Activated T-helper 2 cell treated with anti-CD3 and anti-CD28 coated beads, Interferon-gamma antibody, Interleukin-2, Interleukin-4, amounts not matched to agents 10 μg/mL and 5 μg/mL and 100 μg/mL, durations not matched to agents 14 hours and 24 hours and 36 hours (primary cell): ENCODE measurements at places on chromosomes 5 and 9. TPM values are rescaled to one million over a fixed set of nuclear protein-coding genes. Genes with fewer than 3 reads are reported as not detected.

DNA sequence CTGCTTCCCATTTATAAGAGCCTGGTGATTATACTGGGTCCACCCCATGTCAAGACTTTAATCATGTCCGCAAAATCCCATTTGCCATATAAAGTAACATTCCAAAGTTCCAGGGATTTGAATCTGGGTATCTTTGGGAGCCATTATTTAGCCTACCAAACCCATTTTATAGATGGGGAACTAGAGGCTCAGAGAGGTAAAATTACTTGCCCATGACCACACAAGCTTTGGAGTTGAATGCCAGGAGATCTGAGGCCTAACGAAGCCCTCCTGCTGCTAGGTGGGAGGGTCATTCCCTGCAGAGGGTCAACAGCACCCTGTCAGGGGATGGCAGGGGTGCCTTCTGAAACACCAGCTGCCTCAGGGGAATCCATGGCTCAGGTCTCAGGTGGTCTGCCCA, 13.0 kb upstream of the AKNA start:
- DNase-seq: no peak

- no peak for DNase-seq
Observed at GRCh38 chr5:9533562-9534364, 12.1 kb downstream of the SEMA5A start.

DNA sequence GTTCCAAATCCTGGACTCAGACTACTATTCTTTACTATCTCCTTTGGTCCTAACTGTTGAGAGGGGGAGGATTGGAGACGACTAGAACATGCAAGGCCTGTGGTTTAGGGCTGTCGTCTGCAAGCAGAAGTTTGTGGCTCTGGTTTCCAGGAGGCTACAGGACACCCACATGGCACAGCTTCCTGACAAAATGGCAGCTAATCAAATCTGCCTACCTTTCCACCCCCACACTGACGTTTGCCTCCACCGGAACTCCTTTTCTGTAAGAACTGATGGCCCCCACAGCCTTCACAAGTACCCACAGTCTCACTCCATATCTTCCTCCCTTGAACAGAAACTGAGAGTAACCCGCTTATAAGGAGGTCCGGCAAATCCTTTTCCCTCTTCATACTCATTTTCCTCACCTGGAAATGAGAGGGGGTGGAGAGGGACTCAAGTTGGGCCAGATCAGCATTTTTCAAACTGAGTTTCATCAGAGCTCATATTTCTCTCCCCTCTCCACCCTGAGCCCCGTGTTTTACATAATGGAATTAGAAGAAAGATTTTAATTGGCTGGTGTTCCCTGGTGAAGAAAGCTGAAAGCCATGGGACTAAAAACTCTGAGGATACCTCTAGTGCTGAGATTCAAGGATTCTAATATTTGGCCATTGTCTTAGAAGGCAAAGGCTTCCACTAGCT, 5.2 kb downstream of the SLC31A2 start:
- DNase-seq: peak; percentile 19

- no peak for DNase-seq
Observed at GRCh38 chr5:72093824-72094223, 13.5 kb upstream of the MAP1B start.

GRCh38 chr5:69468631-69469030, 24.0 kb upstream of the OCLN start:
- DNase-seq: no peak

- no peak for DNase-seq
Observed at GRCh38 chr5:40991168-40991980, 79.8 kb downstream of the MROH2B start.

ROR2 gene
- not detected in 2 replicates for total RNA-seq

TMEM232 gene
- total RNA-seq: 0.80 and 1.1 TPM in 2 replicates

TAF11L10 gene
- total RNA-seq: not detected in 2 replicates
